ENCODE measurements at places on chromosomes 11 and 22.

DNA sequence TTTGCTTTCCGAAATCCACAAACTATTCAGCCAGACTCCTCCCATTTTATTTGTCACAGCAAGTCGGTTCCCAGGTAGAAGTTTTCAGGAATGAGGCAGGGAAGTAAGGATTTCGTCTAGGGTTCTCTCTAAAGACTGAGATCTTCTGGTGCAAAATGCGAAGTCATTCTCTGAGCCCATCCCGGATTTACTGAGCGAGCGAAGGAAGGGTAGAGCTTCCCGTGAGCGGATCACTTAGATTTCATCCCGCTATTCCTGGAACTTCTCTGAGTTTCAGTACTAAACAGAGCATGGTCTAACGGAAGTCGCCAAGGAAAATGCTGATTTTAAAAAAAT, 3.1 kb upstream of the CALCA start:
- no peak for ATAC-seq

DNA sequence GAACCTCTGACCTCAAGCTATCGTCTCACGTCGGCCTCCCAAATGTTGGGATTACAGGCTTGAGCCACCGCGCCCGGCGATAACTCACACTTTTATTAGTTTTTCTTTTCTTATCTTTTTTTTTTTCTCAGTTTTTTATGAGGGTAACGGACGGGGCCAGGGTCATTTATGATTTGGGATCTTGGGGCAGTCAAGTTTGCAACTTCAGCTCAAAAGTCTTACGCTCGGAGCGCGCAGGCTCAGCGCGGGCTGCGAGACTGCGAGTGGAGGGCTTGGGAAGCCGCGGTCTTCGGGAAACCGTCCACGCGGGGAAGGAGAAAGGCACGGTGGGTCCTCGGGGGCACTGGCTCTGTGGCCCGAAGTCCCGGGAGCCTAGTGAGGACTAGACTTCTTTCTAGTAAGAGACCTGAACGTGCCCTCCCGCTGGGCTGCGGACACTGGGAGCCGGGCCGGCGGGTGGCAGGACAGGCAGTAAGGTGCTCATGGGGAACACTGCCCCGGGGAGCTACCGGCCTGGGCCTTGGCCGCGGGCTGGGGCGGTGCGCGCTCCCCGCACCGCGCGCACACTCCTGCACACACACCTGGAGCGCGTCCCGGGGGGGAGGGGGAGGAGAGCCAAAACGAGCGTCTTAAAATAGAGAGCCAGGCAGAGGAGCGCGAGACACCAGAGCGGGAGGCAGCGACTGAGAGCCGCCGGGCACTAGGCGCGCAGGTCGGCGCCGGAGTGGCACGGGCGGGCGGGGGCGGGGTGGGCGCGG, 476 bp upstream of the BARX2 start:
- peak; percentile 10 for ATAC-seq

- ATAC-seq = peak; percentile 89
Observed at GRCh38 chr22:42519525-42520401, at the start of gene RRP7A. TSS of gene RRP7A (minus strand) at chr22:42519796. CDS start at chr22:42519786, 10 bp downstream.

GRCh38 chr11:47932544-47932943, 47.8 kb upstream of the PTPRJ start:
- ATAC-seq = peak; percentile 86

- no peak for ATAC-seq
Observed at GRCh38 chr11:774873-775592, 2.3 kb downstream of the GATD1 start.

DNA sequence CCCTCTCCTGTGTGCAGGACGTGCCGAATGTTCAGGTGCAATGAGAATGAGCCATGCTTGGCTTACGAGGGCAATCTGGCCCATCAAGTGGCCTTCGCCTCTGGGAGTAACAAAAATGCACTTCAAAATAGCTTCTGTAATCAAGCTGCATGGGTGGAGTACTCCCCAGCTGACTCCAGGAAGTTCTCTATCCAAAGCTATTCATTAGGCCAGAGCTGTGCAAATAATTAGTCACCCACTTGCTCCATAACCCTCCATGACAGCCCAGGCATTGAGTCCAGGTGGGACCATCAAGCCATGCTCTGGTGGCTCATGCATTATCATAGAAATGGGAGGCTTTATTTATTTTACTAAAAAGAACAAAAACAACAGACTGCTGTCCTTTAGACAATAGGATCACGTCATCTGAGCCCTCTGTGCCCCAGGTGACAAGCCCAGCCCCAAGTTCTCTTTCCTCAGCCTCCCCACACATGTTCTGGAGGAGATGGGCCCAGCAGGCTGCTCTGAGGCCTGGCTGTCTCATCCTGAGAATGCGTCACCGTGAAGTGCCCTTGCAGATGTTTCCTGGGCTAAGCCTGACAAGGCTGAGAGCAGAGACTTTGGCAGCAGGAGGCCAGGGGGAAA, 244.7 kb downstream of the ETS1 start:
- peak; percentile 38 for ATAC-seq

- no peak for ATAC-seq
Observed at GRCh38 chr11:36253238-36253637, 36.0 kb downstream of the COMMD9 start.

- no peak for ATAC-seq
Observed at GRCh38 chr22:17097062-17097461, 12.3 kb downstream of the IL17RA start.

DNA sequence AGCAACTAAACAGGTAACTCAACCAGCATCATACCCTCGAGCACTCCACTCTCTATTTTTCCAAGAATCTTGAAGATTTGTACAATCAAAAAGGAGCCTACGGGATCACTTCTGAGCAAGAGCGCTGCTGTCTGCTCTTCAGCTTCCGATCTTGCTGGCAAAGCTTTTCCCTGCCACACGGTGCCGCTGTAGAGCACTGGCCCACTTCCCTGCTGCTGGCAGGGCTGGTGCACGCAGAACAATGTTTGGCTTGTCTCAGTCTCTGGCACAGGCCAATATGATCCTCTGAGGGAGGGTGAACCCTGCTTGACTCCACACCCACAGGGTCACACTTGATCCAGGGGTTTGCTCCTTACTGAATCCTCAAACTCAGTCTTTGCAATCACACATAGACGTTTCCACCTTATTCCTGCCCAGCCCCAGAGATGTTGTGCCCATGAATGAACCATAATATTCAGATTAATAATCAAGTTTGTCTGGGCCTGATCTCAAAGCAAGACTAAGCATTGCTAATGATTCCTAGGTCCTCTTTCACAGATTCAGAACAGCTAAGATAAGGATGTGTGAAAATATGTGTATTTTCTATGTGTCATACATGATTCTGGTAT, 536.6 kb downstream of the SOX6 start:
- ATAC-seq = no peak

DNA sequence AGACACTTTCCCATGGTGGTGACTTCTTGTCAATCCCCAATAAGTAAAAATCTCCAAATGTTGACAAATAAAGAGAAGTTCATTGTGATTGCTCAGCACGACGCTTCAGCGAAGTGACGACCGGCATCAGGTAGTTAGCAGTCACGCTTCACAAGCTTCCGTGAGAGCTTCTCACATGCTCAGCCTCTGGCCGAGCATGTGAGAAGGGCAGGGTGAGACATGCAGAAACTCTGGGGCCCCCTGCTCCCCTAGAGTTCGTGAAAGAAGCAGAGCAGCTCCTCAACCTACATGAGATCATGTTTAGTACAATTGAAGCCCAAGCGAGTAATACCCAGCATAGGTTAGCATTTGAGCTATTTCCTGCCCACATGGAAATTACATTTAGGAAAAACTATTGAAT, 4.4 kb upstream of the C11orf16 start:
- no peak for ATAC-seq

GRCh38 chr22:48869161-48869560, 958.5 kb downstream of the BRD1 start:
- ATAC-seq = no peak

GRCh38 chr11:36540998-36541397, 26.8 kb upstream of the RAG1 start:
- ATAC-seq = no peak

DNA sequence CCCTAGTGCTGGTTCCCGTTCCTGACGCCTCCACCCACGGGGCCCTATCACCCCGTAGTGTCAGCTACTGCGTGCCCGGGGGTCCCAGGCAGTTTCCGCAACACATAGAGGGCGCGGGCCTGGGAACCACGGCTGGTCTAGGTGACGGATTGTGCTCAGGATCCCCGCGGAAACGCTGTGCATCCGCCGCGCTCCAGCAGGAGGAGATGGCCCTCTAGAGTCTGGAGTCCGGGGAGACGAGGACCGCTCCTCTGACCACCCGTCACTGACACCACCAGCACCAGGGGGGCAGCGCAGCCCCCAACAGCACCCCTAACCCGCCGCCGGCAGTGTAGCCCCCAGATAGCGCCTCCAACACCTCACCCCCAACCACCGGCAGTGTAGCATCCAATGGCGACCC, 4.4 kb upstream of the RFPL3 start:
- ATAC-seq = no peak

DNA sequence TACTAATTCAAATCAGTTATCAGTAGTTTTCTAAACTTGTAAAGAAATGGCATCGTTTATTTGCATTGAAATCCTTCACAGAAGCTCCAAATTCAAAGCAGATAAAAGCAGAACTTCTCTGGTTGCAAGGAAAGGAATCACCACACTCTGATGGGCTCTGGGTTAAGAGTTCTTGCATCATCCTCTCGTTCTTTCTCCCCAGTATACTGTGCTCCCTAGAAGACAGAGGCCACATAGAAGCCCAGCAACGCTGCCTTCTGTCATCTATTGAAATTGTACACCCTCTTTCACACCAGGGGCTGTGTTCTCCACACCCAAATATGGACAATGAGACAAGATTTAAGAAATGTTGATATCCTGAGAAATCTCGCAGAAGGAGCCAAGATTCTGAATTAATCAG, 29.3 kb downstream of the FAT3 start:
- ATAC-seq = no peak

DNA sequence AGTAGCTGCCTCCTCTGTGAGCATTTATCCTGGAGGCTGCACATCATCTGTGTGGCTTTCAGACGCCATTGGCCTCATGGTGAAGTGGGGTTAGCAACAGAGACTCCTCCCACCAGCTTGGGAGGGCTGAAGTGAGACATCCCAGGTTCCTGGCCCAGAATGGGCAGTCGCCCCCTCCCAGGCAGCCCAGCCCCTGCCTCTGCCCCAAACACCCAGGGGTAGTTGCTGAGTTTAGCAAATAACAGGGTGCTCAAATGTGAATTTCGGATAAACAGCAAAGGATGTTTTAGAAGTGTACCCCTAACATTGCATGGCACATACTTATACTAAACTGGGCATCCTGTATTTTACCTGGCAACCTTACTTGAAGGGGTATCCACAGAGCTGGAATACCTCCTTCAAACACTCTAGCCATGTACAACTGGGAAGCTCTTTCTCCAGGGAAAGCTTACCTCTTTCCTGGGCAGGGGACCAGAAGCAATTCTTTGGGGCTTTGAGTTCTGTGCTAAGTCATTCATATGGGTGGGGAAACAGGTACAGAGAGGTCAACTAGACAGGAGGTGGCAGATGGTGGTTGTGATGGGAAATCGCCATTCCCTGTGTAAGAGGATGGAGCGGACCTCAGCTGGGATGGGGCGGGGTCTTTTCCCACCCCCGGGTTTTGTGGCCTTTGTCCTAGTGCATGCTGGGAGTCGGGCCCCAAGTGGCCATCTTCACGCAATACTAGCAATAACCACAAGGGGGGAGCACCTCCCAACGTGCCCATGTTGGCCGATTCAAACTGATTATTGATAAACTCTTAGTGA, 19.3 kb downstream of the MTFP1 start:
- ATAC-seq = peak; percentile 37

GRCh38 chr11:47941907-47942558, 38.3 kb upstream of the PTPRJ start:
- ATAC-seq = no peak

GRCh38 chr11:61069427-61069826, 32.9 kb upstream of the CD5 start:
- ATAC-seq = no peak

DNA sequence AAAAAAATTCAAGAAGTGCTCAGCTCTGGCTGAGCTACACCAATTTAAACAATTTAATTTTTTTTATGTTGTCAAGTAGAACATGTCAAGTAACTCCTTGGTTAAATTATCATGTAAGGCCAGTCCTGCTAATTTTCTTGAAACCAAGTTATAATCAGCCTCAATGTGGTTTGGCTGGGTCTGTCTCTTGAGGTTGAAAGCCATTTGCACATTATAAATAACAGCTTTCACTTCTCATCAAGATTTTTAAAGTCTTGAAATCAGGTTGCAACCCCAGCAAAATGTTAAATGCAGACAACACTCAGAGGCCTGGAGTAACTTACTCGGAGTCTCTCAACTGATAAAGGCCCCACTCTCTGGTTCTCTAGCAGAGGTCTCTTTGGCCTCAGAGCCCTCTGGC, 324.4 kb downstream of the BRD1 start:
- no peak for ATAC-seq

DNA sequence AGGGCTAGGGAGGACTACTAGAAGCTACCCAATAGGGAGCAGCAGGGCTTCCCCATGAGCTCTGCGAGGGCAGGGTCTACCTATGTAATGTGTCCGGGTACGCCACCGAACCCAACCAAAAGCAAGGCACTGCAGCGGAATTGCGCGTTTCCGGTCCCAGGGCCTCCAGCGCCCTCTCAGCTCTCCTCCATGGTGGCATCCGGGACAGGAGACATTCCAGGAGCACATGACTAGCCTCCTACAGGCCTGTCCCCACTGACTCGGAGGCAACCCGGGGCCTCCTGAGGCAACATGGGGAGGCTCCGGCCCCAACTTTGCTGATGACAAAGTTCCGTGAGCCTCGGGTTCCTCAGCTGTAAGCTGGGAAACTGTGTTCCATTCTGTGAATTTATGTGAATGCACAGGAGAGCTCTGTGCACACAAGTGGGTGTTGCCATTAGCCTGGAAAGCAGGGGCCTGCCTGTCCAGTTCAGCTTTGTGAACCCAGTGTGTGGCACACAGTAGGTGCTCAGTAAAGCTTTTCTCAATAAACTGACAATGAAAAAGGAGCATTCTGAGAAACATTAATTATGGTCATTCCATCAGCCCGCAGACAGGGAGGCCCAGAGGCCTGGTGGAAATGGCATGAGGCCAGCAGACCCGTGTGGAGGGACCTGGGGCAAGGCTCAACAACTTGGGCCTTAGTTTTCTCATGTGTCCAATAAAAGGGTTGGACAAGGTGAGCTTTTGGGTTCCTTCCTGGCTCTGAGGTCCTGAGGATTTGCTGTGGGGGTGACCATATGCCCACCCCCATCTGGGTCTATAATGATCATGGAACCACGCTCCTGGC, 50.3 kb downstream of the CHRDL2 start:
- no peak for ATAC-seq

DNA sequence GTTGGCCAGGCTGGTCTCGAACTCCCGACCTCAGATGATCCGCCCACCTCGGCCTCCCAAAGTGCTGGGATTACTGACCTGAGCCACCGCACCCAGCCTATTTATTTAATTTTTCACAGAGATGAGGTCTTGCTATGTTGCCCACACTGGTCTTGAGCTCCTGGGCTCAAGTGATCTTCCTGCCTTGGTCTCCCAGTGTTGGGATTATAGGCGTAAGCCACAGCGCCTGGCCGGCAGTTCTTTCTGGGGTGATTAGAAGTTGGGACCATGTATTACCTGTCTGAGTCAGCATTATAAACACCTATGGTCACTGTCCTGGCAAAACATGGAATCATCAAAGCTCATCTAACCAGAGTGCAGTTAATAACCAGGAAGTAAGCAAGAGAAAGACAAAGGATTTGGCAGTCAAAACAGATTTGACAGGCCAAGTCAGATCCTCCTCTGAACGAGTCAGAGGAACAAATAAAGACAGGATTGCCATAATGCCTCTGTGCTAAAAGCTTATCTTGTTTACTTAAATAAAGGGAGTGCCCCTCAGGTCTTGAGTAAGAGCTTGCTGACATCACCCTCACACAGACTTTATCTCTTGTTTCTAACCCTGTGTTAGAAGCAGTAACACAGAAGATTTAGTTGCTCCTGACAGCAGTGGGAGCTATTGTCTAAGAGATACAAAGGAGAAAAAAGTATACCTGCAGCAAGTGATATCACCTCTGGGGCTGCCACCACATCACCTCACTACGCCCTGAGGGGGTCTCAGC, 3.7 kb downstream of the SERPIND1 start:
- ATAC-seq = no peak

Data from activated CD4-positive, CD25-positive, alpha-beta regulatory T cell treated with anti-CD3 and anti-CD28 coated beads, Interleukin-2, amount 50 U/mL, for 24 hours (primary cell).